ENCODE measurements at places on chromosomes 6 and 20.

GRCh38 chr6:44054721-44055559 is 72.3 kb downstream of the MRPL14 start:
- DNase-seq: peak; percentile 52

- no peak for DNase-seq
Measured at GRCh38 chr6:38996676-38997075, 51.9 kb upstream of the GLP1R start.

DNA sequence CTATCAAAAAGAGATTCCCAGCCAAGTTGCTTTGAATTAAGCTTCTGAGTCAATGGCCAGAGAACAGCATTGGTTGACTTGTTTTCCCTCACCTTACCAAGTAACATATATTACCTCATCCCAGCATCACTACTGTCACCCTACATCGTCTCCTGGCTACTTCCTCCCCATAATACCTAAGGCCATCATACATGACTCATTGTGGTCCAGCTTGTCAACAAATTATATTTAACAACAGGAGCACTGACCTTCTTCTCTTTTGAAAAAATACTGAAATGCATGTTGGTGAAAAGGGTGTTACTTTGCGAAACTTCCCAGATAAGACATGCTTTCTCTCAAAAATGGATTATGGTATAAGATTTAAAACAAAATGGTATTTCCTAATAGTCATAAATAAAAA is 106.9 kb downstream of the TBX18 start:
- DNase-seq: peak; percentile 17

DNA sequence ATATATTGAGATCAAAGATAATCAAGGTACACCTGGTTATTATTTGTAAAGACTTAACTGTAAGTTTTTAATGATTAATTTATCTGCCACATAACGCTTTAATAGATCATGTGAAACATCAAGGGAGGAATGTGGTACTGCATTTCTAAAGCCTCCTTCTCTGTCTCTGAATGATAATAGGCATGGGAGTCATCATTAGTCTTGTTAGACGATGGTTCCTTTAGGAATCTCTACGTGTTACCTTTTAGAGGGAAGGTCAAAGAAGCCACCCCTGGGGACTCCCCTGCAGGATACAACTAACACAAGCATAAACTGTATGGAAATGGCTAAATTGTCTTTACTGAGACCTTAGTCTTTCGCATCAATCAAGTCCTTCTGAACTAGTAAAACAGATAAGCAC is 173.6 kb upstream of the MCHR2 start:
- DNase-seq: no peak

GRCh38 chr20:10637563-10637962 is 36.2 kb downstream of the JAG1 start:
- no peak for DNase-seq

- DNase-seq: peak; percentile 97
Measured at GRCh38 chr6:21508753-21509152, 84.8 kb upstream of the SOX4 start.

- no peak for DNase-seq
Measured at GRCh38 chr20:37413023-37413334, 67.0 kb downstream of the SRC start.

Measured in mammary epithelial cell (primary cell).